ENCODE measurements at places on chromosomes 3 and 15.
A peak's percentile ranks its signal among the peaks of the same experiment; 100 is the strongest.

GRCh38 chr3:194395212-194395611 is 3.9 kb downstream of the GP5 start:
- DNase-seq, result no peak

DNA sequence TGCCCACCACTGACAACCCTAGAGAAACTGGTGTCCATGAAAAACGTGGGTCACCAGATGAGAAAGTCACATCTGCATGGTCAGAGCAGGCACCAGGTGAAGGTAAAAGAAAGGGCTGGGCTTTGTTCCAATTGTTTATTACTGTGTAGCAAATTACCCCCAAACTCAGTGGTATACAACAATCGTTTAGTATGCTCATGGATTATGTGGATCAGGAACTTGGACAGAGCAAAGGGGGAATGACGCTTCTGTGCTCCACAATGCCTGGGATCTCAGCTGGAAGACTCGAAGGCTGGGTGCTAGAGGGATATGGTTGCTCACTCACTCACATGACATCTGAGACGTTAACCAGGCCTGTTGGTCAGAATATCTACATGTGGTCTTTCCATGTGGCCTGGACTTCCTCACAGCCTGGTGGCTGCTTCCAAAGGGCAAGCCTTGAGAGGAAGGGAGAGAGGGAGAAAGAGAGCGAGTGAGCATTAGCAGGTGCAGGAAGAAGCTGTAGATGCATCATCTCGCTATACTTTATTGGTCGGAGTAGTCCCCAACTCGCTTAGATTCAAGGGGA is 44.9 kb downstream of the LPP start:
- DNase-seq, result no peak

- DNase-seq, result no peak
These were observed 35.8 kb upstream of the ATP13A3 start for GRCh38 chr3:194522579-194523046.

GRCh38 chr15:98865397-98866339 is 141.9 kb downstream of the PGPEP1L start:
- DNase-seq, result peak; percentile 47

DNA sequence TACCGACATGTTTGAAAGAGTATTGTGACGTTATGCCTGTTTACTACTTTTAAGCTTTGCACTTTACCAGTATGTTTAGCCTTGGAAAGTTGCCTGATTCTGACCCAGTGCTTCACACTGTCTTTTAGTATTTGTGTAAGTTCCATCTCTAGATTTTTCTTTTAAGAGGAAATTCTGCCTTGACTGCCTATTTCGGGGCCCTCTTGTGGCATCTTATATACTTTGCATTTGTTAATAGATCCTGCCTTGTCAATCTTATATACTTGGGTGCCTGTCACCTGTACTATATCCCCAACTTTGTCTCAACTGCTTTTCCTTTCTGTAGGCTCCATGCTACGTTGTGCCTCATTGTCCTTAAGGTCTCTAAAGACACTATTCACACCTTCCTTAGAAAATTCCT is 244.6 kb downstream of the STXBP5L start:
- no peak for DNase-seq

DNA sequence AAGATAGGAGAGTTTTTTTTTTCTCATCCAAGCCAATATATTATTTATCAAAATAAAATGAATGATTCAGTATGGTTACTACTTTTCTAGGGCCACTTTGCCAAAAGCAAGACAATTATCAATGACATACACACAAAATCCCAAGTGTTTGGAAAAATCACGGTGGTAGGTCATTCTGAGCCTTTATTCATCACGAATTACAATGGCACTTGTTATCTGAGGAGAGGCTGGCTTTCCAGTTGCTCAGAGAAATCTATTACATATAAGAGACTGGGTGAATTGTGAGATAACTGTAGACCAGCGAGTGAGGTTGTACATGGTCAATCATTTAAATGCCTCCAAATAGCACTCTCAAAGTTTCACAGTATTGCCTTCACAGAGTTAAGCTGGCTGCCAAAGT is 20.4 kb upstream of the FGF12 start:
- no peak for DNase-seq

GRCh38 chr15:93001881-93002280 is 87.1 kb downstream of the RGMA start:
- no peak for DNase-seq

DNA sequence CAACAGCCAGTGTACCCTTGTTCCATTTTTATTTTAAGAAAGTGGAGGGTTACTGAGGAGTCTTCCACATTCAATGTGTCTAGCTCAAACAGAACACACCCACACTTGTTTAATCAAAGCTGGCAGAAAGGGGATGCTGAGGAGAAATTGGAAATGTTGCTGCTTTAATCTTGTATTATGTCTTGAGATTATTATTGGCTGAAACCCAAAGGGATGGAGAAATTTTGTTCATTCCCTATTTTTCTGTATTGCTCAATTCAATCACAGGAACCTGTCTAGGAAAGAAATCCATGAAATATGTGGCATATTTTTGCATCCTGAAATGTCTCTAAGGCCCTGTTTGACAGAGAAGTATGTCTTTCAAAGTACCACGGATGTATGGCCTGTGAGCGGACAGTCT is 238.0 kb downstream of the MYRIP start:
- no peak for DNase-seq

GRCh38 chr3:64987726-64988125 is 299.9 kb upstream of the ADAMTS9 start:
- DNase-seq, result no peak

DNA sequence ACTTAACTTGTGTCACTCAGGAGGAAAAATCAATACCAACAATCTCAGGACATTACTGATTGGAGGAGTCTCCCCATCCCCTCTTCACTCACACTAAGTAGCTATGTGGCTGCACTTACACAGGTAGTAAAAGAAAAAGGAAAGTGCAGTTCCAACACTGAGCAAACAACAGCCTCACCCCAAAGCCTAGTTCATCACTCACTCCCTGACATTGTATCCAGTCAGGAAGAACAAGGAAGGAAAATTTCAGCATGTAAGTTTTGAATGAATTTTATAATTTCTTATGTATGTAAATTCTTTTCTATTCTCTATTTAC is 273.4 kb downstream of the IGSF11 start:
- DNase-seq, result no peak

GRCh38 chr3:41441139-41441538 is 241.8 kb downstream of the CTNNB1 start:
- DNase-seq, result no peak

GRCh38 chr3:908839-909238 is 184.0 kb upstream of the CNTN6 start:
- no peak for DNase-seq

Measured in stimulated activated CD8-positive, alpha-beta memory T cell treated with anti-CD3 and anti-CD28 coated beads, Interleukin-4, amount 100 ng/mL, for 1 hour (primary cell).